ENCODE measurements at places on chromosomes 1 and 21. TPM values are rescaled to one million over a fixed set of nuclear protein-coding genes. Genes with fewer than 3 reads are reported as not detected.

- DNase-seq: peak; percentile 93
These were observed 712 bp downstream of the DEGS1 start for GRCh38 chr1:224183591-224184312.

DNA sequence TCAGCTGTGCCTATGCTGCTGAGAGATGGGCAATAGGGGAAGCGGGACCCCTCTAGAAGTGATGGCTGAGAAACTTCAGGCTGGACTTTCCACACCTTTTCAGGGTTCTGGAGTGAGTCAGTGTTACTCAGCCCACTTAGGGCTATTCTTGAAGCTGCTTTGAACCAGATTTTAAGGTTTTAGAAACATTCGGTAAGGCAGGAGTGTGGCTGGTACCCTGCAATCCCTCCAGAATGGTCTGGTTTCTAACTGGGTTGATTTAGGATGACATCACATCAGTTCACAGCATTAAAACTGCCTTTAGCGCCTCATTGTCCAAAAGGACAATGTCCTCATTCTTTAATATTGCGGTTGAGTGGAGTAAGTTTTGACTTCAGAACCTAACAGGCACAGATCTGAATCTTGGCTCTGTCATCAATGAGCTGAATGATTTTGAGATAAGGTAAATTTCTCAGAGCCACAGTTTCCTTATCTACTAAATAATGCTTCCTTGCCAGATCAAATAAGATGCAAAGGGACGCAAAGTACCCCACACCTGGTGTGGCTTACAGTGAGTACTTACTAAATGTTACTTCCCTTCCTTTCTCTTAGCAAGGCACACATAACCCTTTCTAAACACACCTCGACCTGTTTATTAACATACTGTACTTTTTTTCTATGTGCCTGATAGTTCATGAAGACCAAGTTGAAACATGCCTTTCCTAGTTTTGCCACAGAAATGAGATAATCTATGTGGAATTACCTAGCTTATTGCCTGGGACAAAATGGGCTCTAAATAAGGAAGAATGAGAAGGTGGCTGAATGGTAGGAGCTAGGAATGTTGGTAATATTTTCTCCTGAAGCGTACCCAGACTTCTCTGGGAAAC, 209.8 kb downstream of the ROR1 start:
- DNase-seq: no peak

DNA sequence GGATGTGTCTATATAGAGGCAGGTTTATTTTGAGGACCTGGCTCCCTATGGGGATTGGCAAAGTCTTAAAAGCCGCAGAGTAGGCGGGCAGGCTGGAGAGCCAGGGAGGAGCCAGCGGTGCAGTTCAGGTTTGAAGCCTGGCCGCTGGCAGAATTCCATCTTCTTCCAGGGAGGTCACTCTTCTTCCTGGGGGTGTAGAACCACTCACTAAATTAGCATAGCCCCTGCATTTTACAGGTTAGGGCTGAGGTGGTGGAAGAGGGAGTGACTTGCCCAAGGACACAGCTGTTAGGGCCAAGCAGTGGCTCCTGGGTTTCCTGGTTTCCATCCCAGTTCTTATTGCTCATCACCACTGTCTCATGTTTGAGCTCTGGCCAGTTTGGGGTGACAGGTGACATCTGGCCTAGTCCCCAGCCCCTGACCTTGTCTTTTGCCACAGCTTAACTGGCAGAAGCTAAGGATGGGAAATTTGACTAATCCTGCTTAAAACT, 1.4 kb downstream of the PINK1 start:
- no peak for DNase-seq

DNA sequence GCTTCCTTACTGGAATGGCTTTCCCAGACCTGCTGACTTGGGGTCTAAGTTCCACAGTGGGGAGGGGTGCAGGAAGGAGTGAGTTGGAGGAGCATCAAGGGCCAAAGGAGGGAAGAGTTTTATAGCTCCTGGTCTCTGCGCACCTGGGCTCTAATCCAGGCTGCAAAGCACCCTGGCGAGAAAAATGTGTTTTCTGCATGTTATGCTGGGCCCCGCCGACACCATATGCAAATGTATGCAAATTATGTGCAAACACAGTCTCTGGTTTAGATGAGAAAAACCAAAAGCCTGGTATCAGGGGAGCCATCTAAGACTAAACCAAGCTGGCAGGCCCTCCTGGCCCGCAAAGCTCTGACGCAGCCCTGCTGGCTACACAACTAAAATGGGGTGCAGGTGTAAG, 95.0 kb downstream of the VWA5B1 start:
- peak; percentile 37 for DNase-seq

The MROH9 gene
- not detected for total RNA-seq

The WASF2 gene
- 128 TPM for total RNA-seq

The NPR1 gene
- 0.27 TPM for total RNA-seq

DNA sequence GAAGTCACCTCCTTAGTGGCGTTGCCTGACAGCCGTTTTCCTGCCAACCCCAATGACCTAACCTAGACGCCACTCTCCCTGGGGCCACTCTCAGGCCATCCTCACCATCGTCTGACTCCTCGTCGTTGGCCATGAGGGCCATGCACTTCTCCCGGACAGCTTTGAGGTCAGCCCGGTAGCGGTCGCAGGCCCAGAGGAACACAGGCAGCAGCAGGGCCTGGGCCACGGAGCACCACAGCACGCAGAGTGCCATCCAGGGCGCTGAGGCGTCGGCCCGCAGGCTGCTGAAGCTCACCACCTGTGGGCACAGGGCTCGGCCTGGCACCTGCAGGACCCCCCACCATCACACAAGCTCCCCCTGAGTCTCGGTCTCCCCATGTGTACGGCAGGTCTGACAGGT, 7.3 kb downstream of the HES3 start:
- peak; percentile 82 for DNase-seq

DNA sequence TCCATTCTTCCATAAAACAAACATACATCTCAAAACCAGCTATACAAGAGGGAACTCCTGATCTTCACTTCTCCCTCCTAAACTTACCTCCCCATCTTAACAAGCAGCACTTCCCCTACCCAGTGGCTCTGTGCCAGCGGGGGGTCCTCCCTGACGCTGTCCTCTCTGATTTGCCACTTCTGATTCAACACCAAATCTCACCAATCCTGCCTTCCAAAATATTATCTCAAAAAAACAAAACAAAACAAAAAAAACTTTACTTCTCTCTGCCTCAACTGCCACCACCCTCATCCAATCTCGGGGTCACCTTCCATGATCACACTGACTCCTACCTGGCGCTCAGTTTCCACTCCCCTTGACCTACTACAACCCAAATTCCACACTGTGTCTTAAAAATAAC, 72.8 kb downstream of the SLC45A1 start:
- no peak for DNase-seq

GRCh38 chr1:175078629-175079028, 11.0 kb downstream of the TNN start:
- DNase-seq: no peak

DNA sequence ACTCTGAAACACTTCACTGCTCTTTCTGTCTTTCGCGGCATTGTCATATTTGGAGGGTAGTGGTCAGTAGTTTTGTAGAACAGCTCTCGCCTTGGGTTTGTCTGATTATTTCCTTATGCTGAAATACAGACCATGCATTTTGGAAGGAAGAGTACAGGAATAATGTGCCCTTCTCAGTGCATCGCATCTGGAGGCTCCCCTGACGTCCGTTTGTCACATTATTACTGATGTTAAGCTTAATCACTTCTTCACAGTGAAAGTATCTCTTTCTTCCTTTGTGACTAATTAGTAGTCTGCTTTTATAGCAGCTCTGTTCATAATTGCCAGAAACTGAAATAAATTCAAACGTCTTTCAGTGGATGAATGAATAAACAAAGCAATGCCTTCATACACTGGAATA, 85.7 kb upstream of the CXADR start:
- no peak for DNase-seq

The SH2D5 gene
- total RNA-seq: 0.75 TPM

DNA sequence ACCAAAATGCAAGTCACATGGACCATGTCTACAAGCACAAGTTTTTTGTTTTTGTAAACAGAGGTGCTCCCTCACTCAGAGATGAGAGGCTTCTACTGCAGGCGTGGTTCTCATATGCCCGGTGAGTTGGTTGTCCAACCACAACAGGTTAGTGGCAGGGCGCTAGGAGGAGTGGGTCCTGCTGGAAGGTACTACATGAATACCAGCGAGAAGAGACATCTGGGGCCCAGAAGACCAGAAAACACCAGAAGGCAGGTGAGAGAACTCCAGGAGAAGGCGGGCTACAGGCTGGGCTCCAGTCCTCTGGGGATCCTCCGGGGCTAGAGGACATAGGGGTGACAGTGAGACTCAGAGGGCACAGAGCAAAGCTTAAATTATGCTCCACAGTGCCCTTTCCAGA, 366.5 kb downstream of the MATN1 start:
- DNase-seq: no peak

The MPL gene
- total RNA-seq: not detected

DNA sequence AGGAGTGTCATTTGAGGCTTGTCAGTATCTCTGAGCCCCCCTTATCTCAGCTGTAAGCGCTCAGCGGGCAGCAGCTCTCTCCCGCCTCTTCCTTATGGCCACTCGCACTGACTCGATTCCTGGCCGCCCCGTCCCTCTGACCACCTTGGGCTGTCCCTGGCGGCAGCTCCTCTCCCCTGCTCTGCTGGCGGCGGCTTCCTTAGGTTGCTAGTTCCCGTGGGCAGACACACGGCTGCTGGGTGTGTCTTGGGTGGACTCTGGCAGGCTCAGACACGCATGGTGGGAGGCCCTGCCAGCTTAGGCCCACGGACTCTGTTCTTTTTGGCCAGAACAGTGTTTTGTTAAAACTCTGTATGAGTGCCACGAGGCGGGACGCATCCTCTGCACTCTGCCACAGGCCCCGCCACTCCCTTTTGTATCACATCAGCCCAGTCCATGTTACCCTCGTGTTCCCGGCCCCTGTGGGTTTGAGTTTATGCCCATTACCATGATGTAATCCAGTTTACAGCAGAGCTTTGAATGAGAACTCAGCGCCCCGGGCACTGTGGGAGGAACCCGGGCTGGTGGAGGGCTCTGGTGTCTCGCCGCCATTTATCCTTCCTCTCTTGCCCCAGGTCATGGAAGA, 45.9 kb downstream of the COQ8A start:
- no peak for DNase-seq

The PPFIA4 gene
- total RNA-seq: 6.0 TPM

GRCh38 chr1:204473400-204473965, 21.1 kb downstream of the PIK3C2B start:
- DNase-seq: no peak

The POLR3C gene
- total RNA-seq: 31.3 TPM

GRCh38 chr1:162475539-162476185, 22.0 kb upstream of the UHMK1 start:
- DNase-seq: no peak

GRCh38 chr1:61268546-61269240, 186.3 kb downstream of the NFIA start:
- DNase-seq: no peak

DNA sequence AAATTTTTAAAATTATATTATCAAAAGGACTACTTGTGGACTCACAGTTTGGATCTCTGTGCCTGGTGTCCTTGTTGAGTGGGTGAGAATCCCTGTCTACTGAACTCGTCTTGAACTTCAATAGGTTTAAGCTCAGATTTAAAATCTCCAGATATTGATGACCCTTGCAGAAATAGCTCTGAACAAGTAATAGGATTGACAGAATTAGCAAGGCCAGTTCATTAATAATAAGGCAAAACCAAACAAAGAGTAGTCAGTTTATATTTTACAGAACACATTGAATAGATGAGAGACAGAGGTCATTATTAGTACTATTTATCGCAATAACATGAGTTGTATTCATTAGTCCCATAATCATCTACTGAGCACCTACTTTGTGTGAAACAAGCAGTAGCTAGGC, at the start of gene PDC:
Gene PDC (minus strand): TSS at position 101 of the 400 bp plus-strand sequence. CDS start 11,655 bp downstream, outside the sequence.
- no peak for DNase-seq

DNA sequence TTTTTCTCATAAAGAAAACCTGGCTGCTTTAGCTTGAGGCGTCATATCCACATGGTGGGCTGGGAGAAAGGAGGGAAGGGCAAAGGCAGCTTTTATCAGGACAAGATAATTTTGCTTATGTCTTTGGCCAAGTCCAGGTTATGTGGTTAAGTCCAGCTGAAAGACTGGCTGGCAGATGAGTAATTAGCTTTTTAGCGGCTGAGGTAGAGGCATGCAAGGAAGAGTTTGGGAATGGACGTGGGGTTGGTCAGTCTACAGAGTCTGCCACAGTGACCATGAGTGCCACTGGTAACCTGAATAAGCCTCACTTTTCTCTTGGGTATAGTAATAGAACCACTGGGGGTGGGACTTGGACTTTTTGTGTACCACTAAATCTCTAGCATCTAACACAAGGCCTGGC, 39.8 kb downstream of the NEK7 start:
- no peak for DNase-seq

The CD1E gene
- total RNA-seq: not detected

The LRRC53 gene
- total RNA-seq: not detected

The MIGA1 gene
- 18.6 TPM for total RNA-seq

The MIXL1 gene
- total RNA-seq: 0.17 TPM

GRCh38 chr1:162757476-162757875, 33.0 kb upstream of the HSD17B7 start:
- DNase-seq: no peak

DNA sequence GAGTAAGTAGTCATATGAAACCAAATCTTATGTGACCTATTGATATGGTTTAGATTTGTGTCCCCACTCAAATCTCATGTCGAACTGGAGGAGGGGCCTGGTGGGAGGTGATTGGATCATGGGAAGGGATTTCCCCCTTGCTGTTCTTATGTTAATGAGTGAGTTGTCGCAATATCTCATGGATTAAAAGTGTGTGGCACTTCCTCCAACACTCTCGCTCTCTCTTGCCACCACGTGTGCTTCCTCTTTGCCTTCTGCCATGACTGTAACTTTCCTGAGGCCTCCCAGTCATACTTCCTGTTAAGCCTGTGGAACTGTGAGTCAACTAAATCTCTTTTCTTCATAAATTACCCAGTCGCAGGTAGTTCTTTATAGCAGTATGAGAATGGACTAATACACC, 241.2 kb downstream of the RGS7 start:
- no peak for DNase-seq

DNA sequence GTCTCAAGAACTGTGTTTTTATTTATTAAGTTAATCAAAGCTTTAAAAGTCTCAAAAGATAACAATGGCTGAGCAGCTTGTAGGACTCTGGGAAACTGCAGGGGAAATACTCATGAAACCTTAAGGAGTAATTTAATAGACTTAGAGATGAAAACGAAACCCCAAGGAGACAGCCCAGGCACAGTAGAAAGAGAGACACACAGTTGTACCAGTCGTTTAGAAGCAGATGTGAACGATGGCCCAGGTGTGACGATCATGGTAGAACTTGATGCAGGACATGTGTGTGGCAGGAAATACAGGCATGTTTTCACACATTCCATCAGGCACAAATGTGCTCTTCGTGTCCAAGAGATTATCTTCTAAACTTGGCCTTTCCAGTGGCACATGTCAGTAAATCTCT, 21.2 kb upstream of the MRPS6 start:
- no peak for DNase-seq

GRCh38 chr1:117466761-117467160, 99.5 kb downstream of the MAN1A2 start:
- no peak for DNase-seq

The AGMAT gene
- total RNA-seq: 0.82 TPM

- DNase-seq: no peak
These were observed 31.9 kb upstream of the TACSTD2 start for GRCh38 chr1:58608945-58609344.

- DNase-seq: no peak
These were observed 36.4 kb downstream of the RXRG start for GRCh38 chr1:165408518-165408917.

- DNase-seq: no peak
These were observed 27.5 kb upstream of the COL9A2 start for GRCh38 chr1:40344597-40344996.

- DNase-seq: no peak
These were observed 3.4 kb downstream of the ATAD3C start for GRCh38 chr1:1452882-1453281.

- no peak for DNase-seq
These were observed 108.1 kb downstream of the GDAP2 start for GRCh38 chr1:117821382-117821755.

Data from chondrocyte (in vitro differentiated cells).